ENCODE measurements at places on chromosomes 16 and 17. TPM values are rescaled to one million over a fixed set of nuclear protein-coding genes. Genes with fewer than 3 reads are reported as not detected.

ACBD4 gene
- polyA plus RNA-seq = 4.9 TPM

TRIM47 gene
- polyA plus RNA-seq = 19.3 TPM

SPATA33 gene
- 4.3 TPM for polyA plus RNA-seq

KSR1 gene
- 104 TPM for polyA plus RNA-seq

KRTAP2-1 gene
- not detected for polyA plus RNA-seq

HEATR9 gene
- 0.10 TPM for polyA plus RNA-seq

PRR35 gene
- polyA plus RNA-seq = 0.14 TPM

NKD1 gene
- 9.0 TPM for polyA plus RNA-seq

IL17C gene
- polyA plus RNA-seq = not detected

CCL4 gene
- 0.76 TPM for polyA plus RNA-seq

CETP gene
- polyA plus RNA-seq = 5.3 TPM

SLC4A1 gene
- polyA plus RNA-seq = 11.3 TPM

DNA sequence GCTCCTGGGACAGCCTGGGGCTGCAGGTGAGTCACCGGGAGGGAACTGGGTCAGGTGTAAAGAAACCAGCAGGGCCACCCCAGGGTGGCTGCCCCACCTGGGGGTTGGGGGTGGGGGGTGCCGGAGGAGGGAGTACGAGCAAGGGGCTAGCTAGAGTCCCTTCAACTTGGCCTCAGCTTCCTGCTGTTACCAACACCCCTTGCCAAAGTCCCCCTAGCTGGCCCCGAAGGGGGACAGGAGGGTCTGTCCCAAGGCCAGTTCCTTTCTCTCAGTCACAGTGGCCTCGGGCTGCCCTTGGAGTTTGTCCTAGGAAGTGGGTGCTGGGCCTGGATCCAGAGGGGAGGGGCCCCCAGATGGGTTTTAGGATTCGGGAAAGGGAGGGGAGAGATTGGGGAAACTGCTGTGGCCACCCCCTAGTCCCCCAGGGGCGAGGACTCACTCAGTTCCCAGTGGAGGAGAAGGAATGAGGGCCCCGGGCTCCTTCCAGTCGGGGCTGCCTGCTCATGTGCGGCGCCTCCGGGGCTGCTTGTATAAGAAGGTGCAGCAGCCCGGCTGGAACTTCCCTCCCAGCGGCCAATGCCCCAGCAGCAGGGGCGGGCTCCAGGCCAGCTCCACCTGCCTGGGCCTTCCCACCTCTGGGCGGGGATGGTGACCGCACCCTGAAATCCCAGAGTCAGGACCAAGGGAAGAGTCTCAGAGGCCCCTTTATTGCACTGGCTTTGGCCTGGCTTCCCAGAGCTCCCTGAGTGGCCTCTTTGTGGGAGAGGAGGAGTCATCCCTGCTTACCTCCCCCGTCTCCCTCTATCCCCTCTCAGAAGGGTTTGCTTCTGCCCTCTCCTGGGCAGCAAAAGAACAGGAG lies 7.3 kb downstream of the ARHGAP27 start:
- no peak for DNase-seq

DNA sequence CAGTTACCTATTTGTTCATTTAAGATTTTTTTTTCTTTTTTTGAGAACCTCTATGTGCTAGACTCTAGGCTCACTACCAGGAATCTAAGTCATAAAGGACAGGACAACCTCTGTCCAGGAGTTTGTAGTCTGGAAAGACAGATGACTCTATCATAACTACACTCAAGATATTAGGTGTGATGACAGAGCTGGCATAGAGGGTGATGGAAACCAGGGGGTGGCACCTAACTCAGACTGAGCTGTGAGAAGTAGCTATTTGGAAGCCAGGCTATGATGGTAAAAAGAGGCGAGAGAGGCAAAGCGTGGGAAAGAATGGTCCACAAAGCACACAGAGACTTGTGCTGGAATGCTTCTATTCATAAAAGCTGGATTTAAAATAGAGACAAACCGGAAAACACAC lies 372.3 kb downstream of the SEC14L1 start:
- no peak for DNase-seq

DNA sequence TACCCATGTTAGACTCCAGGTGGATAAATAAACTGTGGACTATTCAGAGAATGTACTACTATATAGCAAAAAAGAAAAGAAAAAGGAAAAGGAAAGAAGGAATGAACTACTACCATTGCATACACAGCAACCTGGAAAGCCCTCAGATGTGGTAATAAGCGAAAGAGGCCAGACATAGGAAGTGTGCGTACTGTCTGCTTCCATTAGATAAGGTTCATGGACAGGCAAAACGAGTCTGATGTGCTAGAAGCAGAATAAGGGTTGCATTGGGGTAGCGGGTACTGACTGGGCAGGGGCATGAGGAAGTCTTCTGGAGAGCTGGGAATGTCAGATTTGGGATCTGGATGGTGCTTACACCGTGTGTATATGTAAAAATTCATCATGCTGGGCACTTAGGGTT lies 21.8 kb downstream of the CLEC16A start:
- no peak for DNase-seq

- DNase-seq = no peak
Observed at GRCh38 chr17:42287305-42287976, 857 bp upstream of the STAT5A start.

DNA sequence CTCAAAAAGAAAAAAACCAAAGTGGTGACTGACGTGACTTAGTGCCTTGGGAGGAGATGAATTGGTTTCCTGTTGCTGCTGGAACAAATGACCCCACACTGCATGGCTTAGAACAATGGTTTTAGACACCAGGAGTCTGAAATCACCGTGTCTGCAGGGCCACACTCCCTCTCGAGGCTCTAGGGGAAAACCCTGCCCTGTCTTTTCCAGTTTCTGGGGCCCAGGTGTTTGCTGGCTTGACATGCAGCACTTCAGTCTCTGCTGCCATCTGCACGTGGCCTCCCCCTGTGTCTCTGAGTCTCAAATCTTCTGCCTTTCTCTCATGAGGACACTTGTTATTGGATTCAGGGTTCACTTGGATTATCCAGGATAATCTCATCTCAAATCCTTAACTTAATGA lies 323.8 kb upstream of the TNRC6C start:
- DNase-seq = no peak

GRCh38 chr16:11806721-11807120 lies 9.7 kb upstream of the ZC3H7A start:
- DNase-seq = no peak

GRCh38 chr16:49484451-49484849 lies 110.8 kb downstream of the C16orf78 start:
- no peak for DNase-seq

- no peak for DNase-seq
Observed at GRCh38 chr16:84687715-84688114, 12.1 kb upstream of the USP10 start.

- no peak for DNase-seq
Observed at GRCh38 chr17:30969989-30970830, 629 bp upstream of the RNF135 start.

GRCh38 chr16:3155972-3156371 lies 21.1 kb downstream of the ZNF213 start:
- no peak for DNase-seq

DNA sequence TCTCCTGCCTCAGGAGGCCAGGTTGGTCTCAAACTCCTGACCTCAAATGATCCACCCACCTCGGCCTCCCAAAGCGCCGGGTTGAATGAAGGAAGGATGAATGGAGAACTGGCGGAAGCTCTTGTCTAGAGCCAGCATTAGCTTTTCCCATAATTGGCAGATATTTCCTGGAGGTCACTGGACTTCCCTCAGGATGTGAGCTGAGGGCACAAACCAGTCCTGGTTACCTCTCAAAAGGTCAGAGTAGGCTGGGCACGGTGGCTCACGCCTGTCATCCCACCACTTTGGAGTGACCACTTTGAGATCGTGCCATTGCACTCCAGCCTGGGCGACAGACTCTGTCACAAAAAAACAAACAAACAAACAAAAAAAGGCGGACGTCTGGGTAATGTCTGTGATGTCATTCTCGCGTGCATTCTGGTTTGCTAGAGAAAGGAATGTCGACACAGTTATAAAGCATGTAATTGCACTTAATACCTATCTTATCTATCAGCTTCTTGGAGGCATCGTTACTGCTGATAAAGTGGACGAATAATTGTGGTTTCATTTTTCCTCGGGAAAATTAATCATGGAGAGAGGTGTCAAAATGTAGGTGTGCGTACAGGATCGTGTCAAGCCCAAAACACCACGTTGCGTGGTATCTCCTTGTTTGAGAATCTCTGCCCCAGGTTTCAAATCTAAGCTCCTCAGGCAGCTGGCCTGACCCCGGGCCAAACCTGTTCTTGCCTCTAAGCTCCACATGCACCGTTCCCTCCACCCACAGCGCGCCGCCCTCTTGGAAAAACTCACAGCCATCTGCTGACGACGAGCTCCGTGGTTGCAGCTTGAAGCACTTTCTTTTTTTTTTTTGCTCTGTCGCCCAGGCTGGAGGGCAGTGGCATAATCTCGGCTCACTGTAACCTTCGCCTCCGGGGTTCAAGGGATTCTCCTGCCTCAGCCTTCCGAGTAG lies 6.4 kb upstream of the CRK start:
- no peak for DNase-seq

DNA sequence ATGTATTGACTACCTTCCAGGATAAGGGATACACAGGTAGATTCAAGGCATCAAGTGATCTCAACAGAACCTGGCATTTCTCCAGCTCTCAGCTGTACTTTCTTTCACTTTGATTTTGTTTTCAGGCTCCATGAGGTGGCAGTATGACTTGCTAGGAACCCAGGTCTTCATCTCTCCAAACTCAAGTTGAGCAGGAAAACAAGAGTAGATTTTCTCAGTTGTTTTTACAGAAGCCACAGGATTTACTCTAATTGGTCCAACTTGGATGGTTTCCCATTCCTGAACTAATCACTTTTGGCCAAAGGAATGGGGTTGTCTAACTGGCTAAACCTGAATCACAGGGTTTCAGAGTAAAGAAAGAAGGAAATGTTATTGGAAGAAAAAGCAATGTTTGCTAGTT lies 146.6 kb downstream of the TRIM37 start:
- DNase-seq = no peak

- DNase-seq = no peak
Observed at GRCh38 chr17:33269337-33270060, 23.6 kb downstream of the ASIC2 start.

DNA sequence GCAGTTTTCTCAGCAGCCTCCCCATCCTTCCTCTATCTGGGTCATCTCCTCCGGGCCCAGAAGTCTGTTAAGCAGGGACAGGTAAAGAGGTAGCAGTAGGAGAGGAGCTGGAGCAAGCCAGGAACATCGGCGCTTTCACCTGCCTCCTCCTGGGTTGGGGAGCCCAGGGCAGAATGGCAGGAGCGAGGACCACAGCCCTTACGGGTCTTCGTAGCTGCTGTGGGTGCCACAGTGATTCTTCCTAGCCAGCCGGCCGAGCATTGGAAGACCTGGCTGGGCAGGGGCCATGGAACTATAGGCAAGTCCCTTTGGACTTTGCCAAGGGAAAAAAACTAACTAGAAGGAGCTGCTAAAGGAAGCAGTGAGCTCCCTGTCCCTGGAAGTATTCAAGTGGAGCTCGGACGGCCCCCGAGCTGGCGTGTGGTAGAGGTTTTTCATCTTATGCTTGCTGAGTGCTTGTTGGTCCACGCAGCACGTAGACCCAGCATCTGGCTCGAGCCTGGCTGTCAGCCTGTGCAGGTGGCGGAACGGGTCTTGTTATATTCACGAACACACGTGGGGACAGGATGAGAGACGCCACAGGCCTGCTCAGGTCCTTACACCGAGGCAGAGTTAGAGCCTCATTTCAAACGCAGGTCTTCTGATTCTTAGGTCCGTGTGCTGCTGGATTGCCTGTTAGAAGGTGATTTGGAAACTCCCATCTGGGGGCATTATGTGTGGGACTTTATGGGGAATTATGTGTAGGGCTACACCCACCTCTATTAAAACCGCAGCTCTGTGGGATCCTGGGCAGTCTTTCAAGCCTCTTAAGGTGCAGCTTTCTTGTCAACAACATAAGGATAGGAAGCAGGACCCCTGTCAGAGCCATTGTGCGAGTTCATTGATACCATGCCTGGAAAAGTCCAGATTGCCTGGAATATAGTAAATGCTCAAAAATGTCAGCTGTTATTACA lies 54.8 kb downstream of the OR1D5 start:
- no peak for DNase-seq

DNA sequence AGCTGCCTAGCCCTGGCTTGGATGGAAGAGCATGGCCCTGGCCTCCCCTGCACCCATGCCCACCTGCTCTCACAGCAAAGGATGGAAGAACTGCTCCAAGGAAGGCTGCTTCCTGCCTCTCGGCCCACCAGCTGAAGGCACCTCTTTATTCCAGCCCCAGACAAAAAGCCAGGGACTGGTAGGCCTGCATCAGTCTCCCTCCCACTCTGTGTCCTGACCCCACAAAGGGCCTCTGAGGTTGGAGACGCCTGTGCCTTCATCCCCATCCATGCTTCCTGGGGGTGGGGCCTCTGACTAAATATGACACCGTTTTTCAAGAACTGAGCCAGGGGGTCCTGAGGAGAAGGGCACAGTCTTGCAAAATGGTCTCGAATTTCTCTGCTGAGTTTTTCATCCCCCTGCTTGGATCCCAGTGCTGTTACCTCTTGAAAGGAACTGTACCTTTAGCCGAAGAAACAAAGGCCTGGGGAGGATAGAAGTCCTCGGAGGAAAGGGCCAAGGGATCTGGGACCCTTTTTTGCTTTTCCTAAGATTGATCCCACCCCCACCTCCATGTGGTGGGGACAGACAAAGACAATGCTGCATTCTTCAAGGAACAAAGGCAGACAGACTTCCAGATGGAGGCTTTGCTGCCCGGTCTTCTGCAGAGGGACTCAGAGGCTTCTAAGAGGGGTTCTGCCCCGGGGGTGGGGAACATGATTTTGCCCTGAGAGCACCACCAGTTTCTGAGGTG lies 5.2 kb downstream of the C17orf50 start:
- DNase-seq = no peak

- DNase-seq = no peak
Observed at GRCh38 chr16:57815987-57816745, 13.9 kb upstream of the KIFC3 start.

Data from forelimb muscle (tissue), 1 donor.